Midbrain (tissue), 1 donor: ENCODE measurements at places on chromosomes 16 and 17.

DNA sequence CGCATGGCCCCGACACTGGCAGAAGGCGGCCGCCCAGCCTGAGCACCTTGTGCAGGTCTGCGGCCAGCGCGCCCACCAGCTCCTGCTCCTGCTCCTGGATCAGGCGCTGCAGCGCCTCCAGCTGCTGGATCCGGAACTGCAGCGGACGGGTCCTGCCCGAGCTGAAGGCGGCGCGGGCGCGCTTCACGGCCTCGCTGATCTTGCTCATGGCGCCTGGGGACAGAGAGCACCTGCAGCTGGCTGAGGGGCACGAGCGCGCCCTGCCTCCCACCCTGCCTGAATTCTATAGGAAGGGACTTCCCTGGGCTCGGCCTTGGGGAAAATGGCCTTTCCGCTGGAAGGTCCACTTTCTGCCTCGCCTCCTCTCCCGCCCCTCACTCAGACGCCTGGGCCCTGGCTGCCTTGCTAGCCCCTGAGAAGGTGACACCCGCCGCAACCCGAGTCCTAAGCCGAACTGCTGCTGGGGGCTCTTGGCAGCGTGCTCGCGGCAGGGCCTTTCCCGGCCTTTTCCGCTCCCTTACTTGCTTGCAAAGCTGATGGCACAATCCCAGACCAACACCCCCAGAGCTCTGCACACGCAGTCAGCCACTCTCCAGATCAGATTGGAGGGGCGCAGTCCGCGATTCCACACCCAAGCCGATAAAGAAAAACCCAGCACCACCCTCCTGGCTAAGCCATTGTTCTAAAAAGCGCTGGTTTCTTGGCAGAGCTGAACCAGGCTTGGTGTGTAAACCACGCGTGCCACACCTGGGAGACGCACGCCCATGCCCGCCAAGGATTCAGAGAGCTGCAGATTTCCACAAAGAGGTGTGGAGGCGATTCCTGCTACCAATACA lies 3.0 kb downstream of the ALDH3A1 start:
- DNase-seq = peak; percentile 83

DNA sequence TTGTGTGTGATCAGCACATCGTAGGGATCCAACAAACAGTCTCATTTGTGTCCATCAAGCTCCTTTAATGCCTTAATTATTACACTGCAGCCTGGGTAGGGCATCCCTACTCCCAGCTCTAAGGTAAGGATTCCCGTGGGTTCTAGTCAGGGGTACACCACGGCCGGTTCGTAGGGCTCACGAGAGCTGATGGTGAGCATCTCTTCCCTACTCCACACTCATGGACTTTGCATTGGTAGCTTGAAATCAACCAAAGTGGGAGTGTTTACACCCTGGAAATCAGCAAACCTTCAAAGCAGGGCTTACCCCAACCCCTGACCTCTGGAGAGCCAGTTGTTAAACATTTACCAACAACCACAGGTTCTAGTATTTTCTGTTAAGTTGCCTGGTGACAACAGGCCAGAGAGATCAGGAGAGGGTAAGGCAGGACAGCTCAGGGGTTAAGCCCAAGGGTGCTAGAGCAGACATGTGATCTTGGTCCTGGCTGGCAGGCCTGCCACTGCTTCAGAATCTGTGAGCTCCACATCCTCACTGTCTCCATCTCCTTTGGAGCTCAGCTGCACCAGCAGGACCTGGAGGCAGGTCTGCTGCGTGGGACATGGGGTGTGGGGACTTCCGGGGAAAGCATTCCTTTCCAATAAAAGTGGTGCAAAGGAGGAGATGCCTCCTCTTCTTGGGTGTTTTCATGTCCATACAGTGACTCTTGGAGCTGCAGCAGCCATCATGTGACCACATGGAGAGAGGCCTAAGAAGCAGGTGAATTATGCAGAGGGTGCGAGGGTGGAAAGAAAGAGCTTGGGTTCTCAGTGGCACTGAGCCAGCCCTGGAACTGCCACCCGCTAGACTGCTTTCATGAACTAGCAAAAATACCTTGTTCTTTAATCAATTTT lies 36.1 kb upstream of the ZCCHC14 start:
- no peak for DNase-seq

- no peak for DNase-seq
Observed at GRCh38 chr17:55391244-55391757, 30.3 kb downstream of the MMD start.

GRCh38 chr17:17079761-17080160 lies 37.5 kb downstream of the MPRIP start:
- DNase-seq = peak; percentile 56

DNA sequence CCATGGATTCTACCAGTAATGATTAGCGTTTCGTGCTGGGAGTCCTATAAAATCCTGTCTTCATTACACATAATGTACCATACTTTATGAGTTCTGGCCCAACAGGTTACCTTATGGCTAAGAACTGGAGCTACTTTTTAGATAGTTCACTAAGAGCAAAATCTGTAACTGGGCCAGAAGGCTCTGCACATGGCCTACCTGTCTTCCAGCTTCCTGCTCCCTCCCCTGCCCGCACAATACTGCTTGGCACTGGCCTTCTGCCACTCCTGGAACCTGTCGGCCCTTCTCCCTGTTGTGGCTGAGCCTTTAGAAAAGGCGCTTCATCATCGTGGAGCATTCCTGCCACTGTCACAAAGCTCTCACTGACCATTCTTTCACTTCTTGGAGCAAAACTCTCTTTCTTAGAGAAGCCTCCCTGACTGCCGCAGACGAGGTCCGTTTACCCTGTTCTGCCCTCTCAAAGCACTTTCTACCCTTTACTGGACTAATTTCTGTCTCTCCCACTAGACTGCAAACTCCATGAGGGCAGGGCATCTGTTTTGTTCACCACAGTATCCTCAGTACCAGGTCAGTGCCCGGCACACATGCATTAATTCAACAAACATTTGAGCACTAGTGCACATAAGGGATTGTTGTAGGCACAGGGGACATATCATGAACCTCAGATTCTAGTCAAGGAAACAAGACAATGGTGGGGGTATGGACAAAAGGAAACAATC lies 116.5 kb downstream of the PARN start:
- no peak for DNase-seq

DNA sequence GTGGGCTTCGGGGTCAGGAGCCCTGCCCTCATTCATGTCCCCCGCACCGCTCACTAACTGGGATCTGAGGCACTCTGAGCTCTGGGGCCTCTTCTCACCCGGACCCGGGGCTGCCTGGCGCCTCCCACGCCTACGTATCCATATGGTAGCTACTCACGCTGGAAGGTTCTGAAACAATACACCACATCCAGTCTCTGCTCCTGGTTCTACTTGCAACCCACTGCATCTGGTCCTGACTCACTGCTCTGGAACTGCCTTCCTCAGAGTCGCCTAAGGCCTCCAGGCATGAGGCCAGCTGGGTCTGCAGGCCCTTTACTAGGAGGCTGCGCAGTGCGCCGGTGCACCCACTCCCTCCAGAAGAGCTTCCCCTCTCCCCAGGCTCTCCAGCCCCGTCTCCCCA lies 18.1 kb downstream of the USP36 start:
- no peak for DNase-seq

- DNase-seq = no peak
Observed at GRCh38 chr17:39014044-39014794, 47.0 kb upstream of the FBXO47 start.

DNA sequence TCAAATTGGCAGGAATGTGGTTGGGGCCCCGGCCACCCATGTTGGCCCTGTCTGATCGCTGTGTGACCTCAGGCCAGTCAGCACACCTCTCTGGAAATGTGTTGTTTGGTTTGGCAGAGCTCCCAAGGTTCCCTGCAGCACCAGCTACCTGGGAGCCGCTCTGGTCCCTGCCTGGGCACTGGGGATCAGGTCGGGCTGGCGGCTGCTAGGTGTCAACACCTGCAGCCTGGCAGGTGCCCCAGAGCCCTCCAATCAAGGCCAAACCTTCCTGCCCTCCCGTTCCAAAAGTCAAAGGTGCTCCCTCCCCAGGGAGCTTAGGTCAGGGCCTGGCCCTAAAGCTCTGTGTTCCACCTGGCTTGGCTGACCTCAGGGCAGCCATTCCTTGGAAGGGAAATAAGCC lies 55.9 kb downstream of the ZDHHC7 start:
- no peak for DNase-seq

- peak; percentile 14 for DNase-seq
Observed at GRCh38 chr17:78736526-78737079, 45.5 kb downstream of the CYTH1 start.

DNA sequence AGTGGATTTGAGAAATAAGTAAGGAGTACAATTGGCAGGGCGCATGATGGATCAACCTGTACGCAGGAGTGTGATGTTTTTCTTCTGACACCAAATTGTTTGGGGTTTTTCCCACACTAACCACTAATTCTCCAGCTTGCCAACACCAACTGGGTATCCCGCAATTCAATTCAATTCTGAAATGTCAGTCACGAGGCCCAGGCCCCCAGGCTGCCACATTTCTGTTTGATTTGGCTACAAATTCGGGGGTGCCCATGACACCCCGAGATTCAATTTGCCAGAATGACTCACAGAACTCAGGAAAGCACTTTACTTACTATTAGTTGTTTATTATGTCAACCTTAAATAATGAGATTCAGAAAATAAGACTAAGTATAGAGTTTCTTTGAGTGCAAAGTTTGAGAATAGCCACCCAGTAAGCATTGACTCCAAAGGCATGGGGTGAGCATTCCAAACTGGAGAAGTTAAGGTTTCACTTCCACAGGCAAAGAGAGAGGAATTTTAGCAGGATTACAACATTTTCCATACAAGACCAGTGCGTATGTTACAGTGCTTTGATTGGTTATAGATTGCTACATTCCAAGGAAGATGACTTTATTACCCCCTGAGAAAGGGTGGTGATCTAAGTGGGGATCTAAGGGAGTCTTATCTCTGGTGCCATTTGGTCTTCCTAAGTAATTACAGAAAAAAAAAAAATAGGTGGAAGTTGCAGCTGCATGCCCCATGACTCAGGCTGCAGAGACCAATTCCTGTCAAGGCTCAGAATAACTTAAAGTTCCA lies 11.5 kb downstream of the SLC46A1 start:
- DNase-seq = no peak

GRCh38 chr16:69311533-69312387 lies 610 bp downstream of the VPS4A start:
- DNase-seq = no peak

GRCh38 chr17:44004077-44004760 lies at the start of gene NAGS:
Gene NAGS, plus strand, starts transcription at chr17:44004622. Its CDS starts 42 bp downstream, at chr17:44004664.
- no peak for DNase-seq

GRCh38 chr16:75526032-75526790 lies 9.7 kb downstream of the CHST5 start:
- no peak for DNase-seq

DNA sequence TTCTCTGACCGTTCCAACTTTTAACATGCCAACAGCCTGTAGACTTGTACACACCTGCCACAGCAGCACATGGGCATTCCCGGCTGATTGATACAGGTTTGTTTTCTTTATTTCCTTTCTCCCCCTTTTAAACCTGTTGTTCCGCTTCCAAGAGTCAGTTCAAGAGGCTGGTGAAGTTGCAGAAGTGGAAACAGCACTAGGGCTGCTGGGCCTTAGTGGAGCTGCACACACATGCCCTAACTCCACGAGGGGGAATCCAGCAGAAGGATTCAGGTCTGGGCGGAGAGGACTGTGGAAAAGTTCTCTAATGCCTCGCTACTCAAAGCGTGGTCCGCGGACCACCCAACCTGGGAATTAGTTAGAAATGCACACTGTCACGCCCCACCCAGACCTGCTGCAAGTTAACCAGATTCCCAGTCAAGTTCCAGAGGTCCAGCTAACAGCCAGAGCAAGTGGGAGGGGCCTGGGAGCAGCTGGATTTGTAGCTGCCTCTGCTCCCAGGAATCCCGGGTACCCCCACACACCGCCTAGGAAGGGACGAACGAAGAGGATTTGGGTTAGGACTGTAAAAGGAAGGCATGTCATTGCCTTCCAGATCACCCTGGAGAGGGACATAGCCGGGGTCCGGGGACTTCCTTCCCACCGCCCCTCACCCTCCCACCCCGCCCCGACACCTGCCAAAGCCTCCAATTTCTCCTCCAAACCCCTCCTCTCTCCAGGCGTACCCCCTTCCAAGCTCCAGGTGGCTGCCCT lies 542 bp downstream of the SLC39A11 start:
- peak; percentile 50 for DNase-seq

DNA sequence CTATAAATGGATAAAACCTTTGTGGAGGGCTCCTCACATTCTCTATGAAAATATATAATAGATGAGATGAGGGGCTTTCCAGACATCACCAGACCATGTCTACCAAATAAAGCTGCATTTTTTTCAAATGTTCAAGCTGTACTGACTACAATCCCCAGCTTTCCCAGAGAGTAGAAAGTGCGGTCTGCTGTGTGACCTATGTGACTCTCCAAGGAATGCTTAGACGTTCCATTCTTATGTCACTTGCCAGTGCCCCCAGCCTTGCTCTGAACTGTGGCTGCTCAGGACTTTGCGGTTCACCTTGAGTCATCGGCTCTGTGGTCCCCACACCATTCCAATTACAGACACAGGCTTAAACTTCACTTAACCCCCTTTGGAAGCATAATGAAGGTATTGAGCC lies 47.8 kb upstream of the SCNN1B start:
- no peak for DNase-seq

GRCh38 chr17:29591146-29591736 lies 1.7 kb upstream of the ANKRD13B start:
- DNase-seq = peak; percentile 32

DNA sequence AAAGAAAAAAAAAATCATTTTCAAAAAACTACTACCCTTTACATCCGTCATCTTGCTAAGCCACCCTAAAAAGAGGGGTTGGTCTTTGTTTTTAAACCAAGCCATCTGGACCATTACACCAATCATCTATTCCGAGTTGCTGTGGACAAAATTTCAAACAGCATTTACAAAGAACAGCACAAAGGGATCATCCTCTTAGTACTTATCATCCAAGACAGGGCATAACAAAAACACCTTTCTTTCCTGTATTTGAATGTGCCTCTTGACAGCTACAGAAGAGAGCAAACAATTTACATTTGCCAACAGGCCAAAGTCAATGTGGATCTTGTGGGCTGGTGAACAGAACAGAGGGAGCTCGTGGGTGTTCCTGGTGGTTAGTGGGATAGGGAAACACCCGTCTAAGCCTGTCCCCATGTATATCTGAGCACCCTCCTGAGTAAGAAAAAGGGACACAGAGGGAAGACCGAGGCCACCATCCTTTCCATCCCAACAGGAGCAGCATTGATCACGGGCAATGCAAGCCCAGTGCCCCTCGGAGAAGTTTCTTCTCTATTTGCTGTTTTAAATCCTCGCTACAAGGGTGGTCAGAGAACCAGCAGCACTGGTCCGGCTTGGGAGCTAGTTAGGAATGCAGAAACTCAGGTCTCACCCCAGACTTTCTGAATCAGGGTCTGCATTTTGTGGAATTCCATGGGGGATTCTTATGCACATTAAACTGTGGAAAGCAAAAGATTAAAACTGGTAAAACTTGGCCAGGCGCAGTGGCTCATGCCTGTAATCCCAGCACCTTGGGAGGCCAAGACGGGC lies 1.9 kb downstream of the SLC39A11 start:
- DNase-seq = peak; percentile 58

DNA sequence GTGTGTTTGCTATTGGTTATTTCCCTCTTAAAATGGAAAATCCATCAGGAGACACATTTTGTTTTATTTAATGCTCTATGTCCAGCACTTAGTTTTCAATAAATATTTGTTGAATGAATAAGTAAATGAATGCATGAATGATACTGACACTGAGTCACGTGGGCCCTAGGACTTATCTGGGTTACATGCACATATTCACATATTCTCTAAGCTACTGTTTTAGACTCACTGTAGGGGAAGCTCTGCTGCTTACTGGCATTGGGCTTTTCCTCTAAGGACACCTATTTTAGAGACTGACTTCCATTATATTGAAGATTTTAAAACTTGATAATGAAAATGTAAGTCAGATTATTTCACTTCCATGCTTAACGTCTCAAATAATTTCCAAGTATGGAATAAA lies 327.2 kb downstream of the UTP18 start:
- DNase-seq = no peak
